ENCODE measurements at places on chromosomes 13 and 19.

- DNase-seq, result peak; percentile 18
Measured at GRCh38 chr19:29263305-29264135, 50.6 kb upstream of the UQCRFS1 start.

GRCh38 chr19:19329126-19329525 is 8.5 kb downstream of the MAU2 start:
- DNase-seq, result no peak

- no peak for DNase-seq
Measured at GRCh38 chr19:11251217-11251616, 11.1 kb downstream of the DOCK6 start.

- DNase-seq, result no peak
Measured at GRCh38 chr19:46972311-46972710, 47.3 kb upstream of the NPAS1 start.

GRCh38 chr19:15976836-15977689 is 28.3 kb downstream of the OR10H4 start:
- DNase-seq, result no peak

DNA sequence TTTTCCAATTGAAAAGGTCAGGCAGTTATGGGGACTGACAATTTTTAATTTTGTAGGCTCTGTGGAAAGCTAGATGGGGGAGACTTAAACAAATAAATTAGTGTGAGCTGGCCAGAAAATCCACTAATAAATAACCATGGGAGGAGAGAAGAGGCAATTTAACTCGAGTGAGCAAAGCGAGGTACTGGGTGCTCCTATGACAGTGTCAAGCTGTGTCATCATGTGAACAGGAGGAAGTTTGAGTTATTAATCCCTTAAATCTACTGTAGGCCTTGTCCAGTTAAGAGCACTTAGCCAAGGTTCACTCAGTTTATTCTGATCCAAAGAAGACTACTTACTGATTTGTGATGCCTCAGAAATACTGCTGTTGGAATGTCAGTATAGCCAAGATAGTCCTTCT is 122.8 kb downstream of the OXGR1 start:
- DNase-seq, result no peak

DNA sequence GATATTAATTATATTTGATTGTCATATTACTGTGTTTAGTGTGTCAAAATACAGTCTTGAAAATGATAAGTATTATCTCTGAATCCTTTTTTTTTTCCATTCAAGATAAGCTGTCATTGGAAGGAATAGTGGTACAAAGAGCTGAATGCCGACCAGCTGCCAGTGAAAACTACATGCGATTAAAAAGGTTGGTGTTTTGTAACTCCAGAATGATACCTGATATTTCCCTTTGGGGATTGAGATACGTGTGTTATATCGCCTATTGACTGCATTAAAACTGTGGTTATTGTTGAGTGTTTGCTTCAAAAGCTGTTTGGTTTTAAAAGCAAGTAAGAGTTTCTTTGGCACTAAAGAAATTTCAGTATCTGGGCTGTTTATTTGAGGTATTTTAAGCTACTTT is 6.5 kb upstream of the KCTD4 start:
- no peak for DNase-seq

DNA sequence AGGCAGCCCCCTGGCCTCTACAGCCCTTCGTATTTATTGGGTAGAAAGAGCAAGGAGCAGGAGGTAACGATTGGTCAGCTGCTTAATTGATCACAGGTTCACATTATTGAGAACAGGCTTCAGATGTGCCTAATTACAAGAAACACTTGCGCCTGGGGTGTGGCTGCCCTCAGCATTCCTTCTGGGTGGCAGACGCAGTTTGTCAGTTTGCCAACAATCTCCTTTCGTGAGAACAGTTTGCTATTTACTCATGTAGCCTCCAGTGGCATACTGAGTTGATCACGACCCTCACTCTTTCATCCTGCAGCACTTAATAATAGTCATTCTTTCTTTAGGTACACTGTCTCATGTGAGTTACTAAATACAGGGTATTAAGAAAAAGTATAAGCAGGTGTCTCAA is 985.6 kb downstream of the SLITRK5 start:
- DNase-seq, result no peak

GRCh38 chr19:38700902-38701454 is 43.3 kb downstream of the CAPN12 start:
- DNase-seq, result no peak

GRCh38 chr19:48308631-48309586 is 16.4 kb upstream of the EMP3 start:
- DNase-seq, result no peak

DNA sequence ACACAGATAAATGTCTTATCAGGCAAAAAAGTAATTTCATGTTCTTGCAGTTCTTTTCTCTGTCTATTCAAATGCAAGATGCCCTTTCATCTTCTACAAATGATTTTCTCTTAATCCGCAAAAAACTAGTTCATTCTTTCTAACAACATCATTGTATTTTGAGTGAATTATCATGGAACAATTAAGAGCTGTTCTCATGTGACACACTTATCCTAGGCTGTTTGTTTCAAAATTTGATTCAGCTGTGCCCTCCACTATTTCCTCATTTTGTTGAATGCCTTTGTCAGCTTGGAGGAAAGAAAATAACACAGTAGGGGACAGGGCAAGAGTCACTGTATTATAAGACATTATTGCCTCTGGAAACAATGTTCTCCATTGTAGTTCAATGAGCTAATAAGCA is 396.9 kb downstream of the KCTD12 start:
- DNase-seq, result no peak

DNA sequence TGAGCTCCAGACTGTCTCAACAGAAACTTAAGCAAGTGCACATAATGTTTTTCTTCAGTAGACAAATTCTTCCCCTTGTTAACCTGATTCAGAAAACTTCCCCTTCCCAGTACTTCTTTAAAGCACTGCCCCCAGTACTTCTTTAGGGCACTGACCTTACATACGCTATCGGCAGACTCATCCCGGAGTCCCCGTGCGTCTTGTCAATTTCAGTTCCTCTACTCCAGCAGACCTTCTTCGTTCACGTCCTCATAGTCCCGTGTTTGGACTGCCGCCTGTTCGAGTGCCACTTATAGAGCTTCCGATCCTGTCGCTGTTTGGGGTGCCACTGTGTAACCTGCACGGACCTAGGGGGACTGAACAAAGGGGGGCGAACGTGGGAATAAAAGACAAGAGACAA is 29.0 kb downstream of the ZNF627 start:
- DNase-seq, result no peak

DNA sequence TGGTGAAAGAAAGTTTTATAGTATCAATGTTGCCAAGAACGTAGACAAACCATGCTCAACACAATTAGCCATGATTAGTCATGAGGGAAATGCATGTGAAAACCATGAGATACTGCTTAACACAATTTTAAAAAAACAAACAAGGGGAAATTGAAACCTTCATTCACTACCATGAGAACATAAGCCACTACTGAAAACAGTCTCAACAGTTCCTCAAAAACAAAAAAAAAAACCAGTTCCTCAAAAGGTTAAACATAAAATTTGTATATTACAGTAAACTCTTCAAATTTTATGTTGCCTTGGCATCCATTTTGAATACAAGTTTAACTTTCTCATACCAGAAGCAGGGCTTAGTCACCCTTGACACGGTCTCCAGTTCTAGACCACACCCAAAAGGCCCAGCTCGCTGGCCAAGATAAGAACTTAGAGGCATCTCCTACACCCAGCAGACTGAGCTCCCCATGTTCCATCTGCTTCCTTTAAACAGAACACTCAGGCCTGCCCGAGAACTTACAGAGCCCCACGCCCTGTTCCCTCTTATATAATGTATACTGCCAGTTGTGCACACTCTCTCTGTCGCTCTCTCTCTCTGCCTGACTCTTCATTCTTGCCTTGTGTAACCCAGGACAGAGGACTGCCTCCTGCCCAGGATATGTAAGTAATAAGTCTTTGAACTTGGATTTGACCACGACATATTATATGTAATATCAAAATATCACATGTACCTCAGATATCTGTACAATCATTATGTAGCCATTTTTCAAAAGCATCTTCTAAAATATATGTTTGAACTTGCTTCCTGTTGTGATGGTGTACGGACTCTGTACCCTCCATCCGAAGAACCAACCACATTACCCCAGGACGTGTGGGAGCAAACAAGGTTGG is 67.4 kb downstream of the STK24 start:
- peak; percentile 90 for DNase-seq

GRCh38 chr13:50075619-50076097 is 60.4 kb downstream of the KCNRG start:
- DNase-seq, result no peak

DNA sequence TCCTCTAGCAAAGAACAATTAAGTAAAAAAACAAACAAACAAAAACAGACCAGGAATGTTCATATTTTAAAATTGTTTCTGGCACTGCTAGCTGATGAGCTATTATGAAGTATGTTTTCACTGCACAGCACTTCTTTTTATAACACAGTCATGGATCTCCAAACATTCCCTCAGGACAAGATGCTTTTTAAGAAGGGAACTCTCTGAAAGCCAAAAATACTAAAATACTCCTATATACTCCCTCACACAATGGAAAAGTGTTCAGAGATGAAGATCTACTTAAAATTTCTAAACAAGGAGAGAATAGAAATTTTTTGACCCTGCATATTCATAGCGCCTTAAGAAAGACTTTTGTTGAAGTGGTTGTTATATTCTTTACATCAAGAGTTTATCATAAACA is 926.8 kb downstream of the DIAPH3 start:
- DNase-seq, result no peak

DNA sequence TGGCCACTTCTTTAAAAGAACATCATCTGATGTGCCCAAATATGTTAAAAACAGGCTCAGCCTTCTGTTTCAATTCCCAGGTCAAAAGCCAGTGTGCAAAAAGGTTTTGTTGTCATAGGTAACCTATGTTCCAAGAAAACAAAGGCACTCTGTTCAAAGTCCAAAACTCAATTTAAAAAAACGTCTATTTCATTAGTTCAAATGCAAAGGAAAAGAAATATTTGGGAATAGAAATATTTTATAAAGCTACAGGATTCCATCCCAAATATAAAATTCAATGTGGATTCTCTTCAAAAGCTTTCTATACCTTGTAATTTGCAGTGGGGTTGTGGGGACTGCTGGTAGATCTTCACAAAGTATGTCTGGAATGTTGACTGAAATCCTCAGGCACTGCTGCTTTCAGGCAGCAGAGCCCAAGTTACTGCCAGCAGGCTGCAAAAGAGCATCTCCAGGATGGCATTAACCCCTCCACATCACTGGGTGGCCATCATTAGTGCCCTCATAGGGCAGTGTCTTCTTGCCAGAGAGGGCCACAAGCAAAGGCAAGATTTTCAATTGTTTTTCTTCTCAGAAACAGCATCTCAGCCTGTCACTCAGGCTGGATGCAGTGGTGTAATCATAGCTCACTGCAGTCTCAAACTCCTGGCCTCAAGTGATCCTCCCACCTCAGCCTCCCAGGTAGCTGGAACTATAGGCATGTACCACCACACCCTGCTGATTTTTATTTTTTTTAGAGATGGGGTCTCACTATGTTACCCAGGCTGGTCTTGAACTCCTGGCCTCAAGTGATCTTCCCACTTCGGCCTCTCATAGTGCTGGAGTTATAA is 22.8 kb upstream of the STK24 start:
- DNase-seq, result no peak

DNA sequence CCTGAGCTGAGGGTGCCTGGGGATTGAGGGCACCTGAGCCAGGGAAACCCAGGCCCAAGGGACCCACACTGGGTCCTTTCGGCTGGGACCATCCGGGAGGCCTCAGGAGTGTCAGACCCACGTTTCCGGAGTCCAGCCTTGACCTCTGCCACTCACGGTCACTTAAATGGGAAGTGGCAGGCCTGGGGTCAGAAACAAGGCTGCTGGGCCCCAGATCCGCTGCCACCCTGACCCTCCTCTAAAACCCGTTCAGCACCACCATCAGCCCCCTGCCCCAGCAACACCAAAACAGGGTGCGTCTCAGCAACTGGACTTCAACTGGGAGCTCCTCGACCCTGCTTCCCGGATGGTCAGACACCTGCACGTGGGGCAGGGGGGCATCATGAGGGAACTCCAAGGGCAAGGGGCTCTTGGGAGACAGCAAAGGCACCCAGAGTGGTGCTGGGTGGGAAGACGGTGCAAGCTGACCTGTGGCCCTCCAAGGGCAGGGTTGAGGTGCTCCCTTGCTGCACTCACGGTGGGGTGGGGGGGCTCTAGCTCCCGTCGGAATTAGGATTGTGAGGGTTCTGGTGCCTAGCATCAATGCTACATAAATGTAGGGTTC is 1.2 kb upstream of the PLPP2 start:
- DNase-seq, result no peak

GRCh38 chr19:4984438-4984990 is 15.6 kb downstream of the KDM4B start:
- no peak for DNase-seq

GRCh38 chr13:98457053-98457452 is 119.9 kb downstream of the STK24 start:
- no peak for DNase-seq

- no peak for DNase-seq
Measured at GRCh38 chr19:38979812-38980211, 4.3 kb upstream of the FBXO17 start.

GRCh38 chr19:2047449-2048103 is 3.5 kb downstream of the MKNK2 start:
- DNase-seq, result no peak

GRCh38 chr19:11963566-11964355 is 1.1 kb upstream of the ZNF763 start:
- peak; percentile 71 for DNase-seq

- DNase-seq, result peak; percentile 50
Measured at GRCh38 chr13:109331898-109332297, 454.5 kb downstream of the IRS2 start.

GRCh38 chr13:29883941-29884518 is 33.6 kb upstream of the UBL3 start:
- DNase-seq, result no peak

DNA sequence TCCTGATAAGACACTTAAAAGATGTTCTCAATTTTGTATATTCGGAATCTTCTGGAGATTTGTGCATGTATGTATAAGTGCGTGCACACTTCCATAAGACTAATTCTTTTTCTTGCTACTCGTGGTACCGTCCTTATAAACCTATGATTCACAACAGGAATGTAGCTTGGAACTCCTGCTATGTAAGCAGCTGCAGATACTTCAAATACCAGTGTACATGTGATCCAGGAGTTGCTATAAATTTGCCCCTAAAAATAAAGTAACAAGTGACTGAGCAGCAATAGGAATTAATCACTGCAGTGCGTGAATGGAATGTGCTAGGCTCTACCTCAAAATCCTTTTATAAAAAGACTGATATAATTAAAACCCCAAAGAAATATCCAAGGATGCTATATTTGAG is 214.9 kb downstream of the KLF5 start:
- no peak for DNase-seq

DNA sequence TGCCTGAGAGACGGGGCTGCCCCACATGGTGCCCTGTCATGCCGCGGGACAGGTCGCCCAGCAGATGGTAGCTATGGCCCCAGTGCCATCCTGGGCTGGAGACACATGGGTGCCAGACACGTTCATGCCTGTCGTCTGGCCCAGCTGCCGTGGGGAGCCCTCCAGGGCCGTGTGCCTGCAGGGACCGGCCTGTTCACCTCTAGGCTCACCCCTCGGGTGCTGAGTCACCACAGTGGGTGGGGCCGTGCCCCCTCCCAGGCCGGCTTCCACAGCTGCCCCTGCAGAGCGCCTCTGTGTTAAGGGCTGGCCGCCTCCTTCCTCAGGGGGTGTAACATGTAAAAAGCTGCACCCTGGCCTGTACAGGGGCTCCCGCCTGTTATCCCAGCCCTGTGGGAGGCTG is 36.1 kb downstream of the CSNK1G2 start:
- no peak for DNase-seq

GRCh38 chr13:105410602-105411001 is 1124.9 kb downstream of the EFNB2 start:
- peak; percentile 9 for DNase-seq

All from stromal cell of bone marrow (primary cell).